ENCODE measurements at places on chromosomes 6 and 20. TPM values are rescaled to one million over a fixed set of nuclear protein-coding genes. Genes with fewer than 3 reads are reported as not detected.

Gene ERVFRD-1
- total RNA-seq = not detected

Gene CD40
- 2.5 TPM for total RNA-seq

Gene MCHR2
- not detected for total RNA-seq

Gene PCK1
- not detected for total RNA-seq

Gene RAMACL
- total RNA-seq = 3.3 TPM

Gene PRND
- not detected for total RNA-seq

Gene RCAN2
- total RNA-seq = 15.6 TPM

Gene COL9A3
- not detected for total RNA-seq

Measured in osteoblast (primary cell).